ENCODE measurements at places on chromosomes 5 and 9.

DNA sequence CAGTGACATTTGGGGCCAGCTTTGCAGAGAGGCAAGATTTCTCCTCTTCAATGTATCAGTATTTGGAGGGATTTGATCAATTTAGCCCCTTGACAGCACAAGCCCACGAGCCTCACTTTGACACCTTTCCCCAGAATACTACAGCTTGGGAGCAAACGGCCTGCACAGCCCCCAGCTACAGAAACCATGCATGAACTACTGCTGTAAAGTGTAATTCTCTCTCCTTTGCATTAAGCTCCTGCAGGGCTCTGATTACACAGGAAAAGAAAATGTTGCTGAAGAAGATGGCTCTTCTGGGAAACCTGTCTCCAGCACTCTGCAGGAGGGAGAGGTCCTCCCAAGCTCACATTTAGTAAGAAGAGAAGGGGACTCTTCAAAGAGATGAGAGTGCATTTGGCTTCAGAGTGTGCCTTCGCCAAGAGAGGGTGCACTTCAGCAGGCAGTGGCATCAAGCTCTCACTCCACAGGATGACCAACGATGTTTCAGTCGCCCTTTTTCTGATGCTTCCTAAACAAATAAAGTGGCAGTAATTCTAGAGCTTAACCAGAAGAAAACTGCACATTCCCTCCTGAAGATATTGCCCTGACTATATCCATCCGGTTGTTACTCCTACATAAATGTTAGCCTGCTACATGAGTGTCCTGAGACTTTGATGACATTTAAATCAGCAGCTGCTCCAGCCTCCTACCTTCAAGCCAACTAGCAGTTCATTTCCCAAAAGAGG lies 272.2 kb downstream of the AUH start:
- DNase-seq: no peak

DNA sequence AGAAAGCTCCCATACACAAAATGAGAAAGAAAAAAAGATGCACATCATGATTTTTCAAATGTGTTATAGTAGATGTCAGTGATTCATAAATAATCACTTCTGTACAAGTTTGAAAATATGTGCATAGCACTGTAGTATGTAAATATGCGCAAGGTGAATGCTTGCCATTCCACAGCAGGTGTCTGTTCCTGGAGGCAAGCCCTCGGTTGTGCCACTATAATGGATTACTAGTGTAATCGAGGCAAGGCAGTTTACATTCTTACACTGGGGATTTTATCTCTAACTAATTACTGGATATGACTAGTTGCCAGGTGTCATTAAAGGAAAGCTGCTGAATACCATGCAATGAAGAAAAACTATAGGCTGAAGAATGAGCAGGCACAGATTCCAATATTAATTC lies 93.6 kb downstream of the ARHGEF28 start:
- no peak for DNase-seq

GRCh38 chr5:177455036-177455660 lies 8.5 kb downstream of the PRR7 start:
- DNase-seq: no peak

- no peak for DNase-seq
These were observed at the start of gene ABO for GRCh38 chr9:133275105-133276000. TSS of gene ABO (minus strand) at chr9:133275201.

GRCh38 chr5:32531885-32532520 lies 53.4 kb upstream of the SUB1 start:
- no peak for DNase-seq

DNA sequence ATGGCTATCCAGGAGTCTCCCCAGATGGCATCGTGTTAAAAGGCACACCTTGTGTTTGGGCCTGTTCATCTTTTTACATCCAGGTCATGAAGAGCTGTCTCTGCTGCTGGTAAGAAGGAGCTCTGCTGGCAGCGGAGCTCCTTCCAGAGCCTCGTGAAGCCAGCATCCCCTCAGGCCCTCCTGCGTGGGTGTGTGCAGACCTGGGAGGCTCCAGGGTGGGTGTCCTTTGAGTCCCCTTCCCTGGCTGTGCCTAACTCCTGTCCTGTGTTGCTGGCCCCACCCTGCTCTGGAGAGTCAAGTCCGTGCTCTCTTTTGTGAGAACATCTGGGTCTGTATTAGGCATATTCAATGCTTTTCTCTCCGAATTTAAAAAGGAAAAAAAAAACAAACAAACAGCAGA lies 149.6 kb upstream of the IRX2 start:
- no peak for DNase-seq

- DNase-seq: no peak
These were observed 22.7 kb downstream of the CFAP90 start for GRCh38 chr5:7828269-7828668.

DNA sequence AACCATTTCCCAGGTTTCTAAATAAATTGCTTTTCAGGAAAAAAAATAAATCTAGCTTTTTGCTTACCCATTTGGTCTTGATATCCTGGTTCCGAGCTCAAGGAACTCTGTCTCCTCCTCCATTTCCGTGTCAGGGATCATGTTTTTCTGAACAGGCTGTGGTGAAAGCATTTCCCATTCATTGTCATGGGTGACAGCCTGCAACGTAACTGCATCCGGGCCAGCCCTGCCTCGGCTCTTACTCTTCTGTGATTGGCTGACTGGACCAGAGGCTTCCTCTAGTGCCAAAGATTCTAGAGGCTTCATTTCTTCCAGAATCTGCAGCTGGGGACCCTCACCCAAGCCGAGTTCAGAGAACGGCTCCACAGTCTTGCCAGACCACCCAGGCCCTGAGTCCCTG lies 61.0 kb upstream of the PCA3 start:
- no peak for DNase-seq
